Sigmoid colon (tissue), 7 donors: ENCODE measurements at places on chromosomes 4 and X. TPM values are rescaled to one million over a fixed set of nuclear protein-coding genes. Genes with fewer than 3 reads are reported as not detected.

DNA sequence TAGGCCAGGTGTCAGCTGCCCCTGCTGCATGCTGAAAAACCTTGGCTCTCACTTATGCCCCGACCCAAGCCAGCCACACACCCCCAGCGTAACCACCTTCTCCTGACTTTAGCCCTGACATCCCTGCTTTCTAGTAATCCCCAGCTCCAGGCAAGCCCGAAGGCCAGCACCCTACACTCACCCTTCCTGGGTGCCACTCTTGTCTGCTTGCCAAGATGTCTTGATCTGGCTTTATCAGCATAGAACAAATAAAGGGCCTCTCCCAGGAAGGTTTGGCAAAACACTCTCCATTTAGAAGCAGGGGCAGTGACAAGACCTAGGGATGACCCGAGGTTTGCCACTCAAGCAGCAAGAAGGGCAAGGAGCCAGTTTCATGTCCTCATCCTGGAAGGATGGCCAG, 6.8 kb upstream of the MAP9 start:
- H3K36me3 ChIP-seq: no peaks in the 10 kb centered on the region
- no peaks in the 10 kb centered on the region for H3K4me1 ChIP-seq
- no peak overlapping the region for H3K27ac ChIP-seq
- H3K27me3 ChIP-seq: no peaks in the 10 kb centered on the region
- no peak for DNase-seq

The GAGE12E gene
- not detected for total RNA-seq

The GAGE1 gene
- not detected for total RNA-seq

The BEX3 gene
- 130 TPM for total RNA-seq

GRCh38 chr4:148926276-148927260, 484.4 kb upstream of the NR3C2 start:
- H3K27me3 ChIP-seq: no peaks in the 10 kb centered on the region
- H3K36me3 ChIP-seq: no peaks in the 10 kb centered on the region
- H3K4me3 ChIP-seq: no peak overlapping the region
- H3K4me1 ChIP-seq: peaks cover 10% of the 10 kb centered on the region
- no peak overlapping the region for H3K27ac ChIP-seq

GRCh38 chr4:140871368-140871767, 115.2 kb upstream of the TBC1D9 start:
- H3K27me3 ChIP-seq: no peaks in the 10 kb centered on the region
- peaks cover 6% of the 10 kb centered on the region for H3K4me1 ChIP-seq
- no peak overlapping the region for H3K4me3 ChIP-seq
- H3K27ac ChIP-seq: no peak overlapping the region

DNA sequence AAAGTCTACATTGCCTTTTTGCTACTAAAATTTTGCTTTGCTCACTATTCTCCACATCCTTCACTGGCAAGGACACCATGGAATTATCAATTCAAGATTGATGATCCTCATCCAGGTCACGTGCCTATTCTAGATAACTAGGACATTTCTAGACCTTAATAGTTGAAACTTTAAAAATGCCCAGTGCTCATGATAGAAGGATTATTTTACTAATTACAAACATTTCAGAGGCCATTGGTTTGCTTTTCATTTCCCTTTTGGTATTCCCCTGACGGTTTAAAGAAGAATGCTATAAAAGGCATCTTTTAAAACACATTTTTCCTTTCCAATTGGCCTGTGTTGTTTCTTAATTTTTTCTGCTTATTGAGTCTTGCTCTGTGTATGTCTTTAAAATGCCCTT, 249.4 kb downstream of the NDST4 start:
- H3K36me3 ChIP-seq: no peaks in the 10 kb centered on the region
- H3K4me3 ChIP-seq: no peak overlapping the region
- no peaks in the 10 kb centered on the region for H3K27me3 ChIP-seq
- no peak overlapping the region for H3K27ac ChIP-seq
- H3K4me1 ChIP-seq: no peaks in the 10 kb centered on the region
- no peak for DNase-seq

The UCHL1 gene
- total RNA-seq: 91.3 TPM
